ENCODE measurements at places on chromosomes 7 and 10. TPM values are rescaled to one million over a fixed set of nuclear protein-coding genes. Genes with fewer than 3 reads are reported as not detected.

- DNase-seq, result peak; percentile 84
These were observed 308.3 kb upstream of the IGFBP3 start for GRCh38 chr7:46229409-46229808.

- DNase-seq, result no peak
These were observed 146.1 kb upstream of the FRMD4A start for GRCh38 chr10:14476641-14477407.

DNA sequence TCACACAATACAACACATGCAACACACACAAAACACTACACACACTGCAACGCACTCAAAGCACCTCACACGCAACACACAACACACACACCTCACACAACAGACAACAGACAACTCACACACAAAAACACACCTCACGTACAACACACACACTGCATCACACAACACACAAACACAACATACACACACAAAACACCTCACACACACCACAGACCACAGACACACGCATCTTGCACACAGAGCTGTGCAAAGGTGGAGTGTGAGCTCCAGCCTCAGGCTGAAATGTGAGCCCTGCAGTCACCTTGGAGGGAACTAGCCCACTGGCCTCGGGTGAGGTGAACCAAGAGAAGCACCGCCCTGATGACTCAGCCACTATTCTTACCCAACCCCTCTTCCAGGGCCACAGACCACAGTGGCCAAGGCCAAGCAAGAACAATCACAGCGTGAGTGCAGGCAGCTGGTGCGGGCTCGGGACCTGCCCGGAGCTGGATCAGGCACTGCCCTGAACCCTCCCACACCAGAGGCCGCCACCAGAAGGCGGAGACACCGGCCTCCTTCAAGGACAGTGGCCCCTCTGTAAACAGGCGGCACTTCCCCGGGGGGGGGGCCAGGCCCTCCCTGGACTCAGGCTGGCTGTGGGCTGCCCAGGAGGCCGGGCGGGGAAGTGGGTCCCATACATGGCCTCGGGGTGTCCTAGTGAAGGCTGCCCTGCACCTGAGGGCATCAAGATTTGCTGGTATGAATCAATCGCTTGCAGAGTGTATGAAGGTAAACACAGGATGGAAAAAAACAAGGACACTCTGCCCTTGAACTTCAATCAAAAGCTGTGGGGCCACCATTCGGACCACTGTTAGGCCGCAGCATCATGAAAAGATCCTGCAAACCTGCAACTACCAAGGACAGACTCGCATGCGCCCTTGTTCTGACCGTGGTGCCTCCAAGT is 106.7 kb downstream of the TNS3 start:
- peak; percentile 97 for DNase-seq

The NOS3 gene
- total RNA-seq, result 12.0 TPM

GRCh38 chr7:43431020-43431595 is 151.8 kb upstream of the STK17A start:
- no peak for DNase-seq

The PALS2 gene
- total RNA-seq, result 60.2 TPM

The IRF5 gene
- total RNA-seq, result 73.4 TPM

GRCh38 chr10:79246606-79247275 is 100.5 kb upstream of the PPIF start:
- DNase-seq, result no peak

- DNase-seq, result no peak
These were observed 228.2 kb downstream of the PTEN start for GRCh38 chr10:88091490-88092061.

The CFAP70 gene
- total RNA-seq, result 0.78 TPM

- DNase-seq, result no peak
These were observed 288.9 kb downstream of the PARD3 start for GRCh38 chr10:34526186-34526585.

- DNase-seq, result peak; percentile 61
These were observed 328 bp downstream of the ESYT2 start for GRCh38 chr7:158829021-158829341.
